ENCODE measurements at places on chromosomes 11 and 22. TPM values are rescaled to one million over a fixed set of nuclear protein-coding genes. Genes with fewer than 3 reads are reported as not detected.

- no peak for DNase-seq
Observed at GRCh38 chr11:64186492-64187165, 658 bp downstream of the STIP1 start.

GRCh38 chr11:68825571-68825970 lies 16.1 kb downstream of the CPT1A start:
- no peak for DNase-seq

- DNase-seq = no peak
Observed at GRCh38 chr11:93623179-93623578, 38.3 kb upstream of the CEP295 start.

Gene OR52E8
- not detected for total RNA-seq
